ENCODE measurements at places on chromosomes 4 and X. TPM values are rescaled to one million over a fixed set of nuclear protein-coding genes. Genes with fewer than 3 reads are reported as not detected.

GRCh38 chrX:37912304-37912703, 64.9 kb upstream of the DYNLT3 start:
- DNase-seq, result no peak

PRPS1 gene
- total RNA-seq, result 14.3 TPM

CACNA1F gene
- 0.10 TPM for total RNA-seq

GRCh38 chrX:12497832-12498591, 293.2 kb upstream of the PRPS2 start:
- no peak for DNase-seq

DCAF8L1 gene
- not detected for total RNA-seq

DNA sequence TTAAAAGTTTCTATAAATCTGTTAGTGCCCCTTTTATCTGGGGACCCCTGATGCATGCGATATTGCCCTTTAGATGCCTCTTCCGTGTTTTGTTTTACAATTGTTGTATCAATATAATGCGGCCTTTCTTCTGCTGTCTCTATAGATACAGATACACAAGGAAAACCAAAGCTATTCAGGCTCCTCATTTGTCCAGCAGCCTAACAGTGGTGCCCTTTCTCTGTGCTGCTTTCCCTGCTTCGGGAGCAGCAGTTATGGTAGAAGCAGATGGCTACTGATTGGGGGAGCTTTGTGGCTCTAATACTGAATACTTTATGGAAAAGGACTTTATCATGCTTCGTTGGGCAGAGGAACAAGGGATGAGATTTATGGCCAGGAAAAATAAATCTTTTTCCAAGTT, 10.6 kb upstream of the PRDM8 start:
- no peak for DNase-seq

BMP3 gene
- total RNA-seq, result 1.5 TPM

DNA sequence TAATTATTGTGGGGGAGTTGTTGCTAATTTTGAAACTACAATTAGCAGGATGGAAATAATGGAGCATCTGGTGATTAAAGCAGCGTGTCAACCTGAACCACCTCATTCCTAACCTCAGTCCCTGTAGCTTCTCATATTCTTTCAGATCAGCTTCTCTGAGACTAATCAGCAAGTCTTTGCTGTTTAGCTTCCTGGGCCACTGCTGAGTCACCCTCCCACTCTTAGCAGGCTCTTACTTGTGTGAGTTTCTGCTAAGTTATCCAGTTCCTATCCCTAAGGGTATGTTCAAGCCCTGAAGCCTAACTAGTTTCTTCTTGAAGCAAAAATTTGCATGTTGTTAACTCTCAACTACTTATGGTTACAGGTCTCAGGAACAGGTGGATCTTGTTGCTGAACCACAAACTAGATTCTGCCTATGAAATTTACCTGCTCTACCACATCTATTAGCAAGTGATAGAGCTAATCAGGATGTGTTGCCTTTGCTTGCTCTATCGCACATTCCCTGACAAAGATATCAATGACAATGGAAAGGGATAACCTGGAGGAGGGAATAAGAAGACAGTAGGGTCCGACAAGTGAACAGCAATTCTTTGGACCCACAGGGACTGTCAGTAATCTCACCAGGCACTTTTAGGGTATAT, 134.2 kb downstream of the EIF4E start:
- DNase-seq, result no peak
